ENCODE measurements at places on chromosomes 7 and 10.

DNA sequence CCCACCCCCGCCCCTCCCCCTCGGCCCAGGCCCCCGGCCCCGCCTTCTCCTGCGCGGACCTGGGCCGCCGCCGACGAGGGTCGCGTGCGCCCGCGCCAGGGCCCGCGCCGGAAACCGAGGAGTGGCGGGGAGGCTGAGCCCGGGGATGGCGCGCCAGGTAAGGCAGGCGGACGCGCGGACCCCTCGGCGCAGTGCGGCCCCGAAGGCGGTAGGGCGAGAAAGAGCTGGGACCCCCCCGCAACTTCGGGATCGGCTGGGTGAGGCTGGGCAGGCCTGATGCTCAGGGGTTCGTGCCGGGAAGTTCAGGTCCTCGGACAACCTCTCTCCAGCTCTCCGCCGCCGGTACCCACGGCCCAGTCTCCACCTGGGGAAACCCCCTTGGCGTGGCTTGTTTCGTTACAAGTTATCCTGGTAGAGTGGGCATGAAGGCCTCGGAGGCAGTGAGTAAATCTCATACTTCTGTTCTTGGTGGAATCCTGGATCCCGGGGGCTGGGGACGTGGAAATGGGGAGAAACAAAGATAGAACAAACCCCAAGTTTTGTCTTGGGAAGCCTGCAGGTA lies 58.4 kb downstream of the ZNF467 start:
- no peak for DNase-seq

- no peak for DNase-seq
Observed at GRCh38 chr7:148696787-148697186, 1.9 kb upstream of the CUL1 start.

- peak; percentile 78 for DNase-seq
Observed at GRCh38 chr10:17228091-17229015, at the start of gene VIM. TSS of gene VIM (plus strand) at chr10:17228241. CDS start at chr10:17229423, 1,182 bp downstream.

GRCh38 chr7:54757711-54758110 lies 1.3 kb downstream of the SEC61G start:
- DNase-seq, result no peak

GRCh38 chr7:123647106-123647730 lies 8.4 kb upstream of the LMOD2 start:
- DNase-seq, result no peak

DNA sequence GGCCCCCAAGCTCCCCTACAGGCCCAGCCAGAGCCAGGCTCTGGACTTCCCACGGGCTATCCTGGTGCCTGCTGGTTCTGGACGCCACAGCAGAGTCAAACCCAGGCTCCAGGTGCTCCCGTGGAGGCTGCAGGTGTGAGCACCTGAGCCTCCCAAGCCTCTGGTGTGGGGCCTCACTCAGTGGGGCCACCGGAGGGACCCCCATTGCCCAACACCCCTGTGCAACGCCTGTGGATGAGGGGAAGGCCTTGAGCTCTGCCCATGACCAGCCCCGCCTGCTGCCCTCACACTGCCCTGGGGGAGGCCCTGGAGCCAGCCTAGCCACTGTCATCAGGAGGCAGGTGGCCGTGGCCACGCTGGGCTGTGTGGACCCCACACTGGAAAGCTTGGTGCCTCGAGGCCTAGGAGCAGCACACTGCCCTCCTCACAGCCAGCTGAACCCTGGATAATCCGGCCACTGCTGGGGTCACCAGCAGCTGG lies 229.3 kb downstream of the MAD1L1 start:
- DNase-seq, result no peak

- no peak for DNase-seq
Observed at GRCh38 chr7:151246851-151247580, 1.5 kb downstream of the SMARCD3 start.

GRCh38 chr10:25102147-25102822 lies 72.5 kb upstream of the GPR158 start:
- DNase-seq, result no peak

DNA sequence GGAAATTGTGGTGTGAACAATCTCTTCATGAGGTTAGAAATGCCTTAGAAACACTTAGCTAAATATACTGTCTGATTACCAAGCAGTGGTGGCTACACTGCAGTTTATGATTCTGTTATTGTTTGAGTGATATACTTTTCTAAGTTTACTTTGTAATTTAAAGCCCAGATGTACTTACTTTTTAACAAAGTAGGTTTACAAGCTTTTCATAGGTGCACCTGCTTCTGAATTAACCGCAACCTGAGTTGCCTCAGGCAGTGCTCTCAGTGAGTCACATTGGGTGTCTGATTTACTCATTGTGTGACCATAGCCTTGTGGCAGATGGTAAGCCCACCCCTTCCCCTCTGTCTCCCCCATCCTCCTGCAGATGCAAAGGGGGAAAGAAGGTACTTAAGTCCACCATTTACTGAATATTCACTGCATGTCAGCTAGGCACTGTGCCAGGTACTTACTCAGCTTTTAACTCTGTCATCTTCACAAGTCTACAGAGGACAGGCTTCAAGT lies 9.0 kb downstream of the MTURN start:
- DNase-seq, result no peak

DNA sequence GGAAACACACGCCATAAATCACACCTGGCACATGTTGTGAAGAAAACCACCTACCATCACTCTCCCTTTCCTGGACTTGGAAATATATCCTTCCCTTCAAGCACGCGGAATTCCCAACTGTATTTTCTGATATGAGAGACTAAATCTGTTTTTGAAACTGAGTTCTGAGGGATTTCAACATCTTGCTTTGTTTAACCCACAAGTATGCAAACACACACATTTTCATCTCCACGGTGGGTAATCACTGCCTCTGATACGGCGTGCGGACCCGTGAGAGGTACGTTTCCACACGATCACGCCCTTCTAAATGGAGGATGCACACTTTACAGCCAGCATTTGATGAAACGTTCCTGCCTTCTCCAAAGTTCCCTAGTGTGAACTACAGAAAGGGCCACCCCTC lies 83.4 kb downstream of the ZRANB1 start:
- no peak for DNase-seq

DNA sequence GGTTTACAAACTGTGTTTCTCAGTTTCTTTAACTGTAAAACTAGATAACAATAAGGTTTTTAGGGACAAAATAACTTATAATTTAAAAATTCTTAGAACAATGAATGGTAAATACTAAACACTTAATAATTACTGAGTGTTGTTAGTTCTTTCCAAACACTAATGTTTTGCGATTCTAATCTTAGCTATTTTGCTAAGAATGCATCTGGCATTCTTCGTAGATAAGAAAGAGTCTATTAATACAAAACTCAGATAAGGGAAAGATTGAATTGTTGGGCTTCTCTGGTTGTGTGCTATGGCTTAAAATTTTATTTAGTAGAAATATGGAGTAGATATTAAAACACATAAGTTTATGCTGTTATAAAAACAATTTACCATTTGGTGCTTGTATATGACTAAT lies 45.4 kb downstream of the TMEM229A start:
- DNase-seq, result no peak

GRCh38 chr7:85602196-85602595 lies 415.3 kb upstream of the SEMA3D start:
- DNase-seq, result no peak

- DNase-seq, result no peak
Observed at GRCh38 chr10:129962031-129962871, 1.8 kb downstream of the EBF3 start.

- DNase-seq, result no peak
Observed at GRCh38 chr10:58641095-58641531, 128.4 kb downstream of the BICC1 start.

DNA sequence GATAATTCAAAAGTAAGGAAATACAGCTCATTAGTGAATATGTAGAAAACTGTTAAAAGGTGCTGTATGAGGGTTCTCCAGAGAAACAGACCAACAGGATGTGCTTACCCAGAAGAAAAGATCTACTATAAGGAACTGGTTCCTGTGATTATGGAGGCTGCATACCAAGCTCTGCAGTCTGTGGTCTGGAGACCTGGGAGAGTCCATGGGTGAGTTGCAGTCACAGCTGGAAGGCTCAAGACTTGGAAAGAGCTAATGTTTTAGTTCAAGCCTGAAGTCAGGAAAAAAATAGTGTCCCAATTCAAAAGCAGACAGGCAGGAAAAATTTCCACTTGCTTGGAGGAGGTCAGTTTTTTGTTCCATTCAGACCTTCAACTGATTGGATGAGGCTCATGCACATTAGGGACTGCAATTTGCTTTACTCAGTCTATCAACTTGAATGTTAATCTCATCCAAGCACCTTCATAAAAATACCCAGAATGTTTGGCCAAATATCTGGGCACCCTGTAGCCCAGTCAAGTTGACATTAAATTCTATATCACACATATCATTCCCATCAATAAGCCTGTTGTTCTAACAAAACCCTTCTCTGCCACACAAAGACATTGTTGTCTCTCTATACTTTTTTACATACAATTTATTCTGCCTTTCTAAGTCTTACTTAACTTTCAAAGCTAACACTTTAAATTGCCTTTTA lies 197.9 kb upstream of the KLF6 start:
- DNase-seq, result no peak

DNA sequence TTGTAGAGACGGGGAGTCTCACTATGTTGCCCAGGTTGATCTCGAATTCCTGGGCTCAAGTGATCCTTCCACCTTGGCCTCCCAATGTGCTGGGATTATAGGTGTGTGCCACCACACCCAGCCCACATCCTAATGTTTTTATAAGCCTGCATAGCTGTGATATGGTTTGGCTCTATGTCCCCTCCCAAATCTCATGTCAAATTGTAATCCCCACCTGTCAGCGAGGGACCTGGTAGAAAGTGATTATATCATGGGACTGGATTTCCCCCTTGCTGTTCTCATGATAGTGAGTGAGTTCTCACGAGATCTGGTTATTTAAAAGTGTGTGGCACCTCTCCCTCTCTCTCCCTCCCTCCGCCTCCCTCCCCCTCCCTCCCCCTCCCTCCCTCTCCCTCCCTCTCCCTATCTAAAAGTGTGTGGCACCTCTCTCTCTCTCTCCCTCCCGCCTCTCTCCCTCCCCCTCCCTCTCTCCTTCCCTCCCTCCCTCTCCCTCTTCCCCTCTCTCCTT lies 13.9 kb downstream of the BAMBI start:
- no peak for DNase-seq

DNA sequence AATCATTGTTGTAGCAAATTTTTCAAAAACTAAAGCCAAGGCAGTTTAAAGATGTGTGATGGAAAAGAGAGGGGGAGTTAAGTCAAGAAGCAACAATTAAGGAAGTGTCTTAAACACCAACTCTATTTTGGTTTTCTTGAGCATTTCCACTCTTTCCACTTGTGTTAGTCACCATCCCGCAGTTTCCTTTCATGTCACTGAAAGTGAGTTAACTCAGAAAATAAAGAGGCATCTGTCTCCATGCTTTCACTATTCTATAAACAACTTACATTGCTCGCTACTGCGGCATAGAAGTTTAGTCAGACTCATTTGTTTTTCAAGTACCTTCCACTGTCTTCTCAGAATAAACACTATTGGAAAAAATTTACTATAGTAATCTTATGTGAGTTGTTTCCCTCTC lies 284.9 kb upstream of the SEMA3D start:
- DNase-seq, result no peak

DNA sequence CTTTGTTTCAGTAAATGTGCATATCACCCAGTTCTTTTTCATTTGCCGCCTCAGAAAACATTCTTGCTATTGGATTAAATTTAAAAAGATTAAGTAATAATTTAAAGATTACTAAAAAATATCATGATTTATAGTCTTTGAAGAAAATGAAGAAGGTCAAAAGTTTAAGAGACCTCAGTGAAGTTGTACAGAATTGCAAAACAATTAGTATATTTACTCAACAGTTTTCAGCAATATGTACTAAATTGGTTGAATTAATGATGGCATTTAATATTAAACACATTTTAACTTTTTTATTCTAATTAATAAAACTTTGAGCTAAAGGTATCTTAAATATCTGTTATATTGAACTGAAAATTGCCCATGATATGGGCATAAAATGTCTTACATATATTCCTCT lies 49.9 kb upstream of the KLF6 start:
- DNase-seq, result no peak

DNA sequence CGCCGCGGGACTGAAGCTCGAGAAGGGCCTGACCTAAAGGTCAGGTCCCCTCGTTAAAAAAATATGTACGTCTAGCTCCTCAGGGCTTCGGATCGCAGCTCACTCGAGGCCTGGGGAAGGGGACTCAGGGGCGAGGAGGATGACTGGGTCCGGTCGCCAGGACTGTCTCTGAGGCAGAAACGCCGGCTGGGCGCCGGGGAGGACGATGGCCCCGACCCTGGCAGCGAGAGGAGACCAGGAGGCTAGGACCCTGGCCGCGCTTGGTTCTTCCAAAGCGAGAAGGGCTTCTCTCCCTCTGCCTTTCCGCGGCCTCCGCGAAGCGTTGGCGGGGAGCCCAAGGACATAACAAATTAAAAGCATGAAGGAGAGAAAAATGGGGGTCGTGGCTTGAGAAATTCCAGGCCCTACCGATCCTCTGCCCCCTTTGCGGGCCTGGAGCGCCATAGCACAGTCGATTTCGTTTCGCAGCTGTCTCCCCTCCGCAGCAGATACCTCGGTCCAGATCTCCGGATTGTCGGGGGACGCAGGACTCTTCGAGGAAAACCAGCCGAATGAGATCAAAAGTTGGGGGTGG lies 3.1 kb downstream of the NKX2-3 start:
- DNase-seq, result no peak

DNA sequence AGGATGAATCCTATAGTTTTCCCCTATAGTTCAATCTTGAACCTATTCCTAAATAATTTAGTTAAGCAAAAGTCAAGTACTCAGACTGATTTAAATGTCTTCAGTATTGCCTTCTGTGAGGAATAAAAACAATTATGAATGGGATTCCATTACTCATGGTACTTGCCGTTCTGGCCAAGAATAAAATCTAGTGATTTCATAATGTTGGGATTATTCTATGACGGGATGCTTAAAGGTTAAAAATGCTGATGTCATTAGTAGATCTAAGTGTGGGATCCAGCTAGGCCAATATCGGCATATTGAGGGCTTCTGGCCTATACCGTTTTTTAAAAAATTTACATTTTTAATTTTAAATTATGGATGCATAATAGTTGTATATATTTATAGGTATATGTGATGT lies 5.3 kb downstream of the BPGM start:
- DNase-seq, result no peak

DNA sequence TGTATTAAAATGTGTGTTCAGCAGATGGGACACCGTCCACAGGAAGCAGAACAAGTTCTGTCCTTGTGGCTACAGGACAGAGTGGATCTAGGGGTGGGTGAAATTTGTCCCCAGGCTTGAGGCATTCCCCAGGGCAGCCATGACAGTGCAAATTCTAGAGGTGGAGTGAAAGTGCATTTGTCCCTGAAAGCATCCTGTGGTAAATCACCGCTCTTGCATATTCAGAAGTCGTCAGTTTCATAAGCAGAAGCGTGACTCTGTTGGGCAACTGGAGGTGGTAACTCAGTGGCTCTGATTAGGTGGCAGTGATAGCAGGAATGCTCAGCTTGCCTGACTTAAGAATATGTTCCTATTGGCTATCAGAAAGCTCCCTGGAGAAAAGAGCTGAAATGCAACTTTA lies 96.6 kb downstream of the SNX10 start:
- DNase-seq, result no peak
